Kidney (tissue), 22 donors: ENCODE measurements at places on chromosomes 4 and X. TPM values are rescaled to one million over a fixed set of nuclear protein-coding genes. Genes with fewer than 3 reads are reported as not detected.
A peak's percentile ranks its signal among the peaks of the same experiment; 100 is the strongest.

GRCh38 chr4:71270901-71271300, 67.9 kb upstream of the SLC4A4 start:
- H3K4me3 ChIP-seq: no peak overlapping the region
- H3K36me3 ChIP-seq: no peaks in the 10 kb centered on the region
- H3K27ac ChIP-seq: no peak overlapping the region
- no peaks in the 10 kb centered on the region for H3K4me1 ChIP-seq
- peak; percentile 59 for DNase-seq
- no peaks in the 10 kb centered on the region for H3K27me3 ChIP-seq

GRCh38 chrX:39396358-39396995, 595.2 kb downstream of the MID1IP1 start:
- no peak overlapping the region for H3K4me3 ChIP-seq
- DNase-seq: no peak
- no peaks in the 10 kb centered on the region for H3K4me1 ChIP-seq
- no peak overlapping the region for H3K27ac ChIP-seq
- H3K36me3 ChIP-seq: no peaks in the 10 kb centered on the region
- peaks cover 9% of the 10 kb centered on the region for H3K27me3 ChIP-seq

GRCh38 chrX:77174680-77175519, 272.3 kb upstream of the FGF16 start:
- no peaks in the 10 kb centered on the region for H3K4me1 ChIP-seq
- no peak overlapping the region for H3K27ac ChIP-seq
- DNase-seq: no peak
- no peaks in the 10 kb centered on the region for H3K36me3 ChIP-seq
- H3K4me3 ChIP-seq: no peak overlapping the region
- H3K27me3 ChIP-seq: no peaks in the 10 kb centered on the region

DNA sequence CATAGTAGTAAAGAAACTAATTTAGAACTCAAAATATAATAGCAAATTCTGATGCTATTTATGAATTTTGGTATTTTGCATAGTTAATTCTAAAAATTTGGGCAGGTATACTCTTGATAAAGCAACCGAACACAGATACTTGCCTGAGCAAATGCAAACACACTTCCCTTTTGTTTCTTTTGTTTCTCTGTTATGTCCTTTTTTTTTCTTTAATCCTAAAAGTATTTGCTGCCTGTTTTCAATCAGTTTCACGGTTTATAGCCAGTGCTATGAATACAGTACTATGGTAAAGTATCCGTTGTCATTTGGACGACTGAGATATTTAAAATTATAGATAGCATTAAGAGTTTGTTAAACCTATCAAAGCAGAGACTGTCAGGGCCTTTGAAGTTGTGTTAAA, 84.3 kb upstream of the HPRT1 start:
- no peak overlapping the region for H3K27ac ChIP-seq
- H3K4me1 ChIP-seq: no peaks in the 10 kb centered on the region
- no peaks in the 10 kb centered on the region for H3K36me3 ChIP-seq
- no peak overlapping the region for H3K4me3 ChIP-seq

DNA sequence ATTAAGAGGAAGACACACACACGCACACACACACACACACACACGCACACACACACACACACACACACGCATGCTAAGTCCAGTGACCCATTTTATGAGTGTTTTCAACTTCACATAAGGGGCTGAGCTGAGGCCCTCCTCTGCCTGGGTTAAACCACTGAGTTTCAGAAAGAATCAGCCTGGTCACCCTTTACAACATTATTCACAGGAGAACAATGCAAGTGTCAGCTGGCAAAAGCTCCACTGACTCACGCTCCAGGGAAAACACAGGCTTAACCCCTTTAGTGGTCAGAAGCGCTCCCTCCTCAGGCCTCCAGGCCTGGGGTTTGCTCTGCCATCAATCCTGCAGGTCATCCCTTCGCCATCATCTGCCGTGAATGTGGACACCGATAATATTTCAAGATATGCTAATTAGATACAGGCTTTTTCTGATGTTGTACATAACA, 46.9 kb downstream of the ACOX3 start:
- no peaks in the 10 kb centered on the region for H3K27me3 ChIP-seq
- H3K36me3 ChIP-seq: peaks cover 24% of the 10 kb centered on the region
- no peak overlapping the region for H3K27ac ChIP-seq
- peaks cover 7% of the 10 kb centered on the region for H3K4me1 ChIP-seq
- DNase-seq: peak; percentile 82

- H3K27me3 ChIP-seq: no peaks in the 10 kb centered on the region
Observed at GRCh38 chr4:178196751-178197374, 754.6 kb upstream of the AGA start.

GRCh38 chr4:16011173-16011572, 48.2 kb upstream of the FGFBP2 start:
- H3K4me1 ChIP-seq: no peaks in the 10 kb centered on the region
- H3K27me3 ChIP-seq: no peaks in the 10 kb centered on the region
- DNase-seq: no peak
- no peaks in the 10 kb centered on the region for H3K36me3 ChIP-seq
- no peak overlapping the region for H3K4me3 ChIP-seq

DNA sequence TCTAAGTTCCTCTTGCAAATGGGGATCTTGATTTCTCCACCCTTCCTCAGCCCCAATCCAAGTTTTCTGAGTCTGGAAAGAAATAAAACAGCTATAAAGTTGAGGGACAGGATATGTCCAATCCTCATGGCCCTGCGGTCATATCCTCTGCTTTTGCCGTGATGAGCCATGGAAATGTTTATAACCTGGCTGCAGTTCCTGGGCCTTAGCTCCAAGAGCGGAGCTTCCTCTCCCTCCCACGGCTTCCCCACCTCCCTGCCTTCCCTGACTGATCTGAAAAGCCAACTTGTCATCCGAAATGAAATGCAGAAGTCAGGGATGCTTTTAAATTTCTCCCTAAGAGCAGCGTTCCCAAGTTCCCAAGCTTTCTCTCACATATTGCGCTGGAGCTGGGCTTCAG, 221.5 kb upstream of the SFRP2 start:
- no peak for DNase-seq
- H3K4me3 ChIP-seq: no peak overlapping the region
- no peaks in the 10 kb centered on the region for H3K4me1 ChIP-seq
- H3K27ac ChIP-seq: no peak overlapping the region
- H3K36me3 ChIP-seq: no peaks in the 10 kb centered on the region
- H3K27me3 ChIP-seq: no peaks in the 10 kb centered on the region

- H3K4me1 ChIP-seq: no peaks in the 10 kb centered on the region
- H3K27ac ChIP-seq: no peak overlapping the region
- H3K27me3 ChIP-seq: no peaks in the 10 kb centered on the region
- H3K4me3 ChIP-seq: no peak overlapping the region
- DNase-seq: no peak
Observed at GRCh38 chrX:97594646-97595224, 711.0 kb downstream of the RPA4 start.

GRCh38 chrX:103584596-103584995, 719 bp upstream of the TCEAL4 start:
- DNase-seq: no peak
- H3K27me3 ChIP-seq: no peaks in the 10 kb centered on the region
- H3K27ac ChIP-seq: no peak overlapping the region
- peaks cover 4% of the 10 kb centered on the region for H3K36me3 ChIP-seq
- no peaks in the 10 kb centered on the region for H3K4me1 ChIP-seq
- no peak overlapping the region for H3K4me3 ChIP-seq

DNA sequence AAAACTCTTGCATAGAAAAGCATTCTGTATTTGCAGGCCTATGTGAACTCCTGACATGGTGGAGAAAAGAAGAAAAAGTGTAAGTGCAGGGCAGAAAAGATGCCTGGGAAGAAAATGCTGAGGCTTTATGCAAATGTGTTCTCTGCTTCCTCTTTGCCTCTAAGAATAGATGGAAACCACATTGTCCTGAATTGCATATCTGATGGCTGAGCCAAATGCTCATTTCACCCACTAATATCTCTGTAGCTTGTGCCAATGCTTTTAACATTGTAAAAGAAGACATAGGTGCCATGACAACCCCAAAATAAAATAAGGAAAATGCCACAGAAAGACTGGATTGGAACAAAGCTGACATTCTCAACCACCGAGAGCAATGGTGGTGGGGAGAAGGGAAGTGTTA, 307.4 kb downstream of the GRIA2 start:
- no peaks in the 10 kb centered on the region for H3K36me3 ChIP-seq
- no peaks in the 10 kb centered on the region for H3K4me1 ChIP-seq
- H3K27ac ChIP-seq: no peak overlapping the region
- no peak for DNase-seq
- no peak overlapping the region for H3K4me3 ChIP-seq

GRCh38 chr4:115671581-115671980, 558.2 kb upstream of the NDST4 start:
- no peaks in the 10 kb centered on the region for H3K36me3 ChIP-seq
- H3K4me1 ChIP-seq: no peaks in the 10 kb centered on the region
- no peak overlapping the region for H3K4me3 ChIP-seq
- DNase-seq: no peak
- H3K27ac ChIP-seq: no peak overlapping the region
- H3K27me3 ChIP-seq: no peaks in the 10 kb centered on the region

DNA sequence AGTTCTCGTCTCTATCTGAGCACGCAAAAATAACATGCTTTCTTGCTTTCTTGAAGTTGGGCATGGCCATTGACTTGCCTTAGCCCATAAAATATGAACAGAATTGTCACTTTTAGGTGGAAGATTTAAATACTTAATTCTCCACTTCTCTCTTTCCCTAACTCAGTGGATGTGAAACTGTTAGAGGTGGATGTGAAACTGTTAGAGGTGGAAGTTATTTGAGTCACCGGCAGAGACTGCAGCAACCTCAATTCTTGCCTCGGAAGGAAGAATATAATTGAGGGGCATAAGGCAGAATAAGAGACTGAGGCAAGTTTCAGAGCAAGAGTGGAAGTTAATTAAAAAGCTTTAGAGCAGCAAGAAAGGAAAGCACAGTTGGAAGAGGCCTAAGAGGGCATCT, 2.8 kb upstream of the PARM1 start:
- no peak overlapping the region for H3K27ac ChIP-seq
- no peak for DNase-seq
- no peak overlapping the region for H3K4me3 ChIP-seq

GRCh38 chr4:111879539-111879938, 265.7 kb upstream of the FAM241A start:
- H3K4me3 ChIP-seq: no peak overlapping the region
- H3K27me3 ChIP-seq: no peaks in the 10 kb centered on the region
- DNase-seq: no peak
- no peak overlapping the region for H3K27ac ChIP-seq
- H3K4me1 ChIP-seq: no peaks in the 10 kb centered on the region

DNA sequence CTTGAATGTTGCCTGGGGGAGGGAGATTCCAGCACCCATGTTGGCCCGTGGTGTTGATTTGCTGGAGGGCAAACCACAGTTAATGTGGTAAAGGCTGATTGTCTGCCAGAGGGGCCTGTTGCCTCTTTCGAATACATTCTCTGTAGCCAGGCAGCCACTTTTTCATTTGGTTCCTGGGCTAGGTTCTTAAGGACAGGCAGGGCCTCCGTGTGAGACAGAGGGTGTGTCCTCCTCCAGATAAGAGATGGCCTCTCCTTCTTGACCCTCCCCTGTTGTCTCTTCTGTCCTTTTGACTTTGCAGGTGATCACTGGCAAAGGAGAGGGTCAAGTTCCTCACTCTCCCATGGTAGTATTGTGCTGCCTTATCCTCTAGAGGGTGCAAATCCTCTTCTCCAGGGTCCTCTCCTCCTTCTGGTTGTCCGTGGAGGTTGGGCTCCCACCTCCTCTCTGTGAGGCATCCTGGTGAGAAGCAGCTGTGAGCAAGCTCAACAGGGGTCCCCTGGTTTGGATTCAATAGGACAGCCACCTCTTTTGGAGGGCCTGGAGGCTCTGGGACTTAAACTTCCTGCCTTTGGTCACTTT, 44.9 kb downstream of the ZNF182 start:
- no peaks in the 10 kb centered on the region for H3K4me1 ChIP-seq
- no peak overlapping the region for H3K4me3 ChIP-seq
- H3K36me3 ChIP-seq: no peaks in the 10 kb centered on the region
- H3K27ac ChIP-seq: no peak overlapping the region
- H3K27me3 ChIP-seq: no peaks in the 10 kb centered on the region

DNA sequence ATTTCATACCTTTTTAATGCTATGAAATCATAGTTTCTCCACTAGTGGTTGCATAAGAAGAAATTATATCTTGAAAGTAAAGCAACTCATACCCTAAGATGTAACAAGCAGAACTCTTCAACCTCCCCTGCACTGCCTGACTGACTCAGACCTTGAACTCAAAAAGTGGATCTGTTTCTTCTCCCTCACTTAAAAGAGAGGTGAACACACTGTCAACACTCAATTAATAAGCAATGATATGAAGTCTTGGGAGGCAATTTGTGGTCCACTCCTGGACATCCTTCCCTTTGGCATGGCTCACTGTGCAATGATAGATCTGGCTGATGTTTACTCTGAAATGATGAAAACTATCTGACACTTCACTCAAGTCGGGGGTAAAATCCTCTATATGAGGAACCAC, 282.0 kb upstream of the DKK2 start:
- H3K27me3 ChIP-seq: no peaks in the 10 kb centered on the region
- no peak for DNase-seq
- H3K4me1 ChIP-seq: no peaks in the 10 kb centered on the region

DNA sequence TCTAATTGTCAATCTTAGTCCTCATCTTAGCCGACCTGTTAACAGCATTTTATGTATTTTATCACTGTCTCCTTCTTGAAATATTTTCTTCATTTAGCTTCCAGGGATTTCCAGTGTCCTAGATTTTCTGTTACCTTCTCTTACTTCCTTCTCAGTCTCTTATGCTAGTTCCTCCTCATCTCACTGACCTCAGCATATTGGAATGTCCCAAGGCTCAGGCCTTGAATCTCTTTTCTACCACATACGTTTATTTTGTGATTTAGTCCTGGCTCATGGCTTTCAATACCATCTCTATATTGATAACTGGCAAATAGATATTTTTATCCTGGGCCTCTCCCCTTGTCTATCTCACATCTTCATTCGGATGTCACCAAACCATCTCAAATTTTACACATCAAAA, 61.1 kb downstream of the IQCM start:
- H3K4me3 ChIP-seq: no peak overlapping the region
- no peaks in the 10 kb centered on the region for H3K4me1 ChIP-seq
- H3K27ac ChIP-seq: no peak overlapping the region
- no peak for DNase-seq
- no peaks in the 10 kb centered on the region for H3K36me3 ChIP-seq
- H3K27me3 ChIP-seq: no peaks in the 10 kb centered on the region

- peaks cover 57% of the 10 kb centered on the region for H3K36me3 ChIP-seq
- no peaks in the 10 kb centered on the region for H3K4me1 ChIP-seq
- no peak overlapping the region for H3K4me3 ChIP-seq
- no peak overlapping the region for H3K27ac ChIP-seq
- H3K27me3 ChIP-seq: no peaks in the 10 kb centered on the region
- DNase-seq: peak; percentile 91
Observed at GRCh38 chr4:5812506-5813229, 80.2 kb downstream of the CRMP1 start.

ZNF711 gene
- total RNA-seq: 4.7 TPM

ANAPC4 gene
- 28.4 TPM for total RNA-seq

MAP3K15 gene
- total RNA-seq: 3.7 TPM

BTK gene
- total RNA-seq: 13.9 TPM

NWD2 gene
- total RNA-seq: not detected

SRPK3 gene
- total RNA-seq: 1.1 TPM

LUZP4 gene
- total RNA-seq: not detected

FGFR3 gene
- 25.5 TPM for total RNA-seq

MGAT4D gene
- total RNA-seq: not detected
